ENCODE measurements at places on chromosomes 16 and 17.
A peak's percentile ranks its signal among the peaks of the same experiment; 100 is the strongest.

DNA sequence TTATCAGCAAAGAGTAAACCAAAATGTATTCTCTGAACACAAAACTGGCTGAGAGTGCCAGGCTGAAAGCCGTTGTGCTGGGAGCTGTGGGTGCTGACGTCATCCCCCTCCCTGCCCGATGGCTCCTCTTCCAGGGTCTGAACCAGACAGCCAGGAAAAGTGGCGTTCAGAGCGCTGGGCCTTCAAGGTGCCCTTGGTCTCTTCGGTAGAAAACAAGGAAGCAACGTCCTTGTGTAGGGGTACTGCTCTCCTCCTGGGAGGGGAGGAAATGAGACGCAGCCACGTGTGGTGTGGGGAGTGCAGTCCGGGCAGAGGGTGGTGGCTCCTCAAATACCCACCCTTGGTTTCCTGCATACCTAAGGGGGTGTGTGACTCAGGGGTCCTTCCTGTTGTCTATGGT lies 394.7 kb downstream of the SEC14L1 start:
- peak; percentile 44 for DNase-seq

DNA sequence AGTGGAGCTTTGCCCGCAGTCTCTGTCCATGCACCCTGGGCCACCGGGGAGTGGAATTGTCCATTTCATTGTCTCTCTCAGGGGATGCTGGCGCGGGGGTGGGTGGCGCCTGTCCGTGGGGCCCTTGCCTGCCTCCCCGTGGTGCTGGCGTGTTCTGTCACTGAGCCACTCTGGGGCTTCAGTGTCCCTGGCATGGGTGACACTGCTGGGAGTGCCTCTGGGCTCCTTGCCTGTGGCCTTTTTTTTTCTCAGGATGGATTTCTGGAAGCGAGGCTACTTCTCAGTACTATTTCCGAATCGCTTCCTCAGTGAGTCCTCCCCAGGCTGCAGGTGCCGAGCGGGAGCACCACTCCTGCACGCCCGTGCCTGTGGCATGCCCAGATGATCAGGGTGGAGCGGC lies 55.0 kb downstream of the PDPK1 start:
- no peak for DNase-seq

DNA sequence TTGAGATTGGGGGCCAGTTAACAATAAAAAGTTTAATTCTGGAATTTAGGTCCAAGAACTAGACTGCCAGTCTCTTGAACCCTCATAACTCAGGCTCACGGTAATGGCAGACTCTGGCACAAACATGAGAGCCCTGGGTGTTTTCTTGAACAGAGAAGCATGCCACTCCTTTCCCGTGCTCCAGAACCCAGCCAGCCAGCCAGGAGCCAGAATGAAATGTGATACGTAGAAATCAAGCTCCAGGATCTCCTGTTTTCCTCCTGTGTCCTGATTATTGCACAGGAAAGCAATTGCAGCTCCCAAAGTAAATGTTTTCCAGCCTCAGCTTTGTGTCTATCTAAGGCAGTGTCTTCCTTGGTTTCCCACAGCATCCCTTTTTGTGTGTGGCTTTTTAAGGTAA lies 46.2 kb upstream of the NOL11 start:
- no peak for DNase-seq

DNA sequence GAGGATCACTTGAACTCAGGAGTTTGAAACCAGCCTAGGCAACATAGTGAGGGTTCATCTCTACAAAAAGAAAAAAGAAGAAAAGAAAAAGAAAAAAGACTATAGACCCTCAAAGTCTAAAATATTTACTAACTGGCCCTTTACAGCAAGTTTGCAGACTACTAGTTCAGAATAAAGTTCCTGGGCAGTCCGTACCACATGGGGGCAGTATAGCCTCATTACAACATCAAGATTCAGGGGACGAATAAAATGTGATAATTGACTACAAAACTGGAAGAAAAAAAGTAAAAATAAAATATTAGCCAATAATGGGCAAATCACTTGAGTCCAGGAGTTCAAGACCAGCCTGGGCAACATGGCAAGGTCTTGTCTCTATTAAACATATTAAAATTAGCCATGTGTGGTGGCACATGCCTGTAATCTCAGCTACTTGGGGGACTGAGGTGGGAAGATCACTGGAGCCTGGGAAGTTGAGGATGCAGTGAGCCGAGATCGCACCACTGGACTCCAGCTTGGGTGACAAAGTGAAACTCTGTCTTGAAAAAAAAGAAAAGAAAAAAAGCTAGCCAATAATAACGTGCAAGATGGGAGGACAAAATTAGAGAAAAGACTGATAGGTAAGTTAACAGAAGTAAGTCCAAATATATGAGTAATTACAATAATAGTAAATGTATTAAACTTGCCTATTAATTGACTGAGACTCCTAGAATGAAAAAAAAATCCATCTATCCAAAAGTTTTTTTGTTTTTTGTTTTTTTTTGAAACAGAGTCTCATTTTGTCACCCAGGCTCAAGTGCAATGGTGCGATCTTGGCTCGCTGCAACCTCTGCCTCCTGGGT lies 129.4 kb upstream of the SEC14L1 start:
- peak; percentile 53 for DNase-seq

GRCh38 chr16:57653936-57654335 lies 14.2 kb upstream of the ADGRG3 start:
- DNase-seq, result peak; percentile 54
